ENCODE measurements at places on chromosomes 12 and 14. TPM values are rescaled to one million over a fixed set of nuclear protein-coding genes. Genes with fewer than 3 reads are reported as not detected.

The SINHCAF gene
- total RNA-seq = 187 TPM

The SERPINA4 gene
- total RNA-seq = not detected

- no peaks in the 10 kb centered on the region for H3K36me3 ChIP-seq
- DNase-seq = no peak
- H3K4me1 ChIP-seq = peaks cover 18% of the 10 kb centered on the region
- no peaks in the 10 kb centered on the region for H3K27me3 ChIP-seq
Observed at GRCh38 chr14:34362641-34363251, 99.3 kb downstream of the SPTSSA start.

- no peak overlapping the region for H3K27ac ChIP-seq
- no peak for DNase-seq
- peaks cover 6% of the 10 kb centered on the region for H3K36me3 ChIP-seq
- no peak overlapping the region for H3K4me3 ChIP-seq
Observed at GRCh38 chr14:77903221-77903620, 103.3 kb downstream of the ADCK1 start.

The PTCSC3 gene
- total RNA-seq = not detected

The RPS6KL1 gene
- 14.1 TPM for total RNA-seq

DNA sequence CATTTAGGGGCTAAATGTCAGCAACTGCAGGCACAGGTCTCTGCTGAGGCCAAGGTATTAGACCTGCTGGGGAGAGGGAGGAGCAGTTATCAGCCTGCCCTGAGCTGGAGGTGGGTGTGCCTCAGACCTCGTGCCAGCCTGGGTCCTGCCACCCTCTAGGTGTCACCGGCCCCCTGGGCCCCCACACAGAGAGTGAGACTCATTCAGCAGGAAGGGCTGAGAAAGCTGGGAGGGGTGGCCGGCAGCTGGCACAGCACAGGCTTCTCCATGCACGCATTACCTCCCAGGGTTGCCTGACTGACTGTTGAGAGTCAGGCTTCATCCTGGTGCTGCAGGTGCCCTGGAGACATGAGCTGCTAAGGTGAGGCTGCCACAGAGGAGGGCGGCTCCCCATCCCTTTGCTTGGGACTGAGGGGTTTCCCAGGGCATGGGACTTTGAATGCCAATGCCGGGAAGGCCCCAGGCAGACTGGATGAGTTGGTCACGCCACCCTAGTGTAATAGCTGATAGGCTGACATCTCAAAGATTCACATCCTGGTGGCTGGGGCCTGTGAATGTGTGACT is 75.3 kb upstream of the C14orf180 start:
- DNase-seq = no peak
- H3K4me3 ChIP-seq = no peak overlapping the region
- H3K4me1 ChIP-seq = peaks cover 4% of the 10 kb centered on the region
- no peaks in the 10 kb centered on the region for H3K27me3 ChIP-seq
- peaks cover 3% of the 10 kb centered on the region for H3K36me3 ChIP-seq

The MUCL1 gene
- not detected for total RNA-seq

The DUSP16 gene
- total RNA-seq = 32.0 TPM

The SDR9C7 gene
- not detected for total RNA-seq

- no peaks in the 10 kb centered on the region for H3K4me1 ChIP-seq
- no peaks in the 10 kb centered on the region for H3K36me3 ChIP-seq
- peaks cover 9% of the 10 kb centered on the region for H3K27me3 ChIP-seq
- no peak overlapping the region for H3K4me3 ChIP-seq
- H3K27ac ChIP-seq = no peak overlapping the region
Observed at GRCh38 chr14:77197988-77198387, 16.4 kb downstream of the TMEM63C start.

GRCh38 chr14:85233756-85234155 is 296.2 kb upstream of the FLRT2 start:
- H3K4me1 ChIP-seq = no peaks in the 10 kb centered on the region
- no peaks in the 10 kb centered on the region for H3K27me3 ChIP-seq
- no peak for DNase-seq
- no peaks in the 10 kb centered on the region for H3K36me3 ChIP-seq

DNA sequence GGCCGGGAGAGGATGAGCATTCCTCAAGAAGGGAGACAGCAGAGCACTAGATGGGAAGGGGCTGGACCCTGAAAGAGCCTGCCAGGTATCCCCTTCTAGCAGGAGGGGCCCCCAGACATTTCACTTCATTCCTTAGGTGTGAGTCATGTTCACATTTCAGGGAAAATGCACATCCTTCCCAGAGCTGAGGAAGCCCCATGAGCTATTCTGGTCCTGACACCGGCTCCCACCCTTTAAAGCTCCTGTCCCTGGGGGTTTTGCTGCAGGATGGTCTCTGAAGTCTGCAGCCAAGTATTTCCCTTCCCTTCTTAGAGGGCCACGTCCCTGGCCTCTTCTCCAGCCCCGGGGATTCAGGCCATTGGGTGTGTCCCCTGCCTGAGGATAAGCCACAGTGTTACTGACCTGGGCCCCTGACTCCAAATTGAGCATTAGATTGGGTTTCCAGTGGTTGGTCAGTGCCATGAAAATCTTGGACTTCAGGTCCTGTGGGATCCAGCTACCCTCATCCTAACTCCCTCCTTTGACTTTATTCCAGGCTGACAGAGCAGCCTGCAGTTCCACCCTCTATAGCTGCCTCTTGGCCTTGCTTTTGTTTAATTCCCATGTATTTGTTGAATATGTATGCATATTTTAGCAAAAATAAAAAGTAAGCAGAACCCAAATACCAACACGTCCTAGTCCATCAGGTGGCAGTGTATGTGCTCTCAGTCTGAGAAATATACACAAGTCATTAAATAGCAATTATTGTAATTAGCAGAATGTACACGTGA is 267.1 kb downstream of the CACNA1C start:
- no peak overlapping the region for H3K4me3 ChIP-seq
- H3K36me3 ChIP-seq = no peaks in the 10 kb centered on the region
- no peak for DNase-seq
- H3K4me1 ChIP-seq = peaks cover 12% of the 10 kb centered on the region

GRCh38 chr14:58060898-58061297 is 91.1 kb downstream of the ARMH4 start:
- no peak for DNase-seq
- H3K4me3 ChIP-seq = no peak overlapping the region
- peak overlapping the region; percentile 5 for H3K27ac ChIP-seq
- H3K27me3 ChIP-seq = no peaks in the 10 kb centered on the region
- H3K4me1 ChIP-seq = no peaks in the 10 kb centered on the region

GRCh38 chr12:8088574-8088973 is 6.5 kb downstream of the NECAP1 start:
- no peaks in the 10 kb centered on the region for H3K27me3 ChIP-seq
- peak overlapping the region; percentile 5 for H3K4me3 ChIP-seq

The THAP2 gene
- total RNA-seq = 9.1 TPM

DNA sequence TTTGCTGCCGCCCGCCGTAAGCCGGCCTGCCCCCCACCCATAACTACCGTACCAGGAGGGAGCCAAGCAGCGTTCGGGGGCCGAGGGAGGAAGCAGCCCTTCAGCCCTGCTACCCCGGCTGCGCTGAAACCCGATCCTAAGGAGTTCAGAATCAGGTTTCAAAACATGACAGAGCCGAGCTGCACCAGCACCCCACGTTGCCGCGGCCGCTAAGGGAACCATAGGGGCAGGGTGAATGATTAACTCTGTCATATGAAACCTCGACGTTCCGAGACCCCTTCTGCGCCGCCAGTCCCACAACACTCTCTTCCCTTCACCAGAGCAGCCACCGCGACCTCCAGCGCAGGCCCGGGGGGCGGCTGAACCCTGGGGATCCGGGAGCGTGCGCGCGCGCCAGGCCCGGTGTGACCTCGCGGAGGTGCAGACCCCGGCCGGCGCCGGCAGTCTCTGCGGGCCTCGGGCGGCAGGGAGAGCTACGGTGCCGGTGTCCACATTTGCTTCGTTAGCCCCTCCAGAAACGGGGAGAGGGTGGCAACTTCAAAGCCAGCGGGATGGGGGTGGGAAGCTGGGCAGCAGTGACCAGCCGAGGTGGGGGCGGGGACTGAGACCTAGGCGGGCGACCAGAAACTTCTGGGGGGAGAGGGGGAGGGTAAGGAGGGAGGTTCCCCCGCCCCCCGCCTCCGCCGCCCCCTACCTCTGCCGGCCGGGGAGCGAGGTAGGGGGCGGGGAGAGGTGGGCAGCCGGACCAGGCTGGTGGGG is 1.6 kb downstream of the SIX4 start:
- H3K27ac ChIP-seq = no peak overlapping the region
- H3K36me3 ChIP-seq = no peaks in the 10 kb centered on the region
- peak overlapping the region; percentile 98 for H3K4me3 ChIP-seq

The SLC6A12 gene
- total RNA-seq = 0.47 TPM

The MMP14 gene
- total RNA-seq = 63.2 TPM

- DNase-seq = no peak
- no peak overlapping the region for H3K27ac ChIP-seq
- H3K36me3 ChIP-seq = no peaks in the 10 kb centered on the region
- H3K4me1 ChIP-seq = peaks cover 4% of the 10 kb centered on the region
- H3K27me3 ChIP-seq = no peaks in the 10 kb centered on the region
Observed at GRCh38 chr14:80354860-80355581, 143.7 kb upstream of the DIO2 start.

DNA sequence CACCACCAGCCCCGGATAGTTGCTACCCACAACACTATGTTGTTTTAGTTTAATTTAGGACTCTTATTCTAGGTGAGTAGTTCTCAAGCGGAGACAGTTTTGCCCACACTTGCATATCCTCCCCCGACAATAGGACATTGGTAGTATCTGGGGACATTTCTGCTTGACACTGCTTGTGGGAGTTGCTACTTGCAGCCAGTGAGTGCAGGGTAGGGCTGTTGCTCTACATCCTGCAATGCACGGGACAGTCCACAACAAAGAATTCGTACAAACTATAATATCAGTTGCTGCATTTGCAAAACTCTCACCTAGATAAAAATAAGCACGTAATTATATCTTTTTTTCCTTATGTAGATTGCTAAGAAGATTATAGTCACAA is 111.8 kb upstream of the DNM1L start:
- no peaks in the 10 kb centered on the region for H3K27me3 ChIP-seq
- no peak for DNase-seq
- peak overlapping the region; percentile 52 for H3K27ac ChIP-seq
- H3K4me3 ChIP-seq = peak overlapping the region; percentile 34
- peaks cover 70% of the 10 kb centered on the region for H3K4me1 ChIP-seq
- peaks cover 20% of the 10 kb centered on the region for H3K36me3 ChIP-seq

The CLEC2D gene
- 10.6 TPM for total RNA-seq

DNA sequence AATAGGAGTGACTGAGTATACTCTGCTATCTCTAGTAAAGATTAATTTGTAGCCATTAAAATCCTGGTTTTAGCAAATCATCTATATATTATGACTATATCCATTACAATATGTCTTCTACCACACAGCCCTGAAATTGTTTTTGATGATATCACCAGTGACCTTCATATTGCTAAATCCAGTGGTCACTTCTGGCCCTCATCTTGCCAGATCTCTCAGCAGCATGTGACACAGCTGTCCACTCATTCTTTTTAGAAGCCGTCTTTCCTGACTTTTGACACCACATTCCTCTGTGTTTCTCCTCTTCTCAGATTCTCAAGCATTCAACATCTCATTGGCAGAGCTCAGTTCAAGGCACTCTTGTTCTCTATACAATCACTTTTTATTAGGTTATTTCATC is 54.9 kb downstream of the CPNE8 start:
- H3K27ac ChIP-seq = no peak overlapping the region
- no peaks in the 10 kb centered on the region for H3K27me3 ChIP-seq
- H3K36me3 ChIP-seq = peaks cover 7% of the 10 kb centered on the region
- no peak overlapping the region for H3K4me3 ChIP-seq
- H3K4me1 ChIP-seq = no peaks in the 10 kb centered on the region
- no peak for DNase-seq
